ENCODE measurements at places on chromosomes 11 and 22.

- H3K36me3 ChIP-seq: no peaks in the 10 kb centered on the region
- no peak overlapping the region for H3K27ac ChIP-seq
- H3K27me3 ChIP-seq: no peaks in the 10 kb centered on the region
- no peak overlapping the region for H3K4me3 ChIP-seq
- DNase-seq: no peak
- no peaks in the 10 kb centered on the region for H3K4me1 ChIP-seq
These were observed 74.9 kb upstream of the KCNA4 start for GRCh38 chr11:30091737-30092136.

DNA sequence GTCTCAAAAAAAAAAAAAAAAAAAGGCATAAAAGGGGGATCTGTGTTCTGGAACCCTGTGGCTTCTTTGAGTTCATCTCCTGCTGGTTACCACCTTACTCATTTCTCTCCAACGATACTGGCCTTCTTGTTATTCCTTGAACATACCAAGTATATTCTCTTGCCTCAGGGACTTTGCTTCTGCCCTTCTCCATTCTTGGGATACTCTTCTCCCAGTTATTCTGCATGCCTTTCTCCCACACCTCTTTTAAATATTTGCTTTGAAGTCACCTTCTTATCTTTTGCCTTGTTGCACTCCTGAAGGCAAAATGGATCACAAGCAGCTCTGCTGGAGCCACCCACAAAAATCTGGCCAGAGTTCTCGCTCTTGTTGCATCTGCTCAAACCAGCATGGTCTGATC lies 76.0 kb upstream of the RRM1 start:
- H3K4me1 ChIP-seq: no peaks in the 10 kb centered on the region
- no peak for DNase-seq
- H3K27me3 ChIP-seq: no peaks in the 10 kb centered on the region
- no peak overlapping the region for H3K27ac ChIP-seq
- H3K36me3 ChIP-seq: no peaks in the 10 kb centered on the region
- H3K4me3 ChIP-seq: no peak overlapping the region

- DNase-seq: no peak
- no peak overlapping the region for H3K27ac ChIP-seq
- no peaks in the 10 kb centered on the region for H3K4me1 ChIP-seq
- no peaks in the 10 kb centered on the region for H3K36me3 ChIP-seq
- H3K4me3 ChIP-seq: no peak overlapping the region
These were observed 102.4 kb upstream of the FSHB start for GRCh38 chr11:30128269-30128932.

- H3K4me1 ChIP-seq: no peaks in the 10 kb centered on the region
- no peak overlapping the region for H3K4me3 ChIP-seq
- no peaks in the 10 kb centered on the region for H3K36me3 ChIP-seq
- no peak for DNase-seq
- no peaks in the 10 kb centered on the region for H3K27me3 ChIP-seq
These were observed 33.6 kb upstream of the MMP7 start for GRCh38 chr11:102564110-102564509.

- H3K36me3 ChIP-seq: no peaks in the 10 kb centered on the region
- no peak for DNase-seq
- H3K4me3 ChIP-seq: no peak overlapping the region
- peaks cover 10% of the 10 kb centered on the region for H3K4me1 ChIP-seq
- no peaks in the 10 kb centered on the region for H3K27me3 ChIP-seq
These were observed 3.9 kb upstream of the SERGEF start for GRCh38 chr11:18016789-18017188.

DNA sequence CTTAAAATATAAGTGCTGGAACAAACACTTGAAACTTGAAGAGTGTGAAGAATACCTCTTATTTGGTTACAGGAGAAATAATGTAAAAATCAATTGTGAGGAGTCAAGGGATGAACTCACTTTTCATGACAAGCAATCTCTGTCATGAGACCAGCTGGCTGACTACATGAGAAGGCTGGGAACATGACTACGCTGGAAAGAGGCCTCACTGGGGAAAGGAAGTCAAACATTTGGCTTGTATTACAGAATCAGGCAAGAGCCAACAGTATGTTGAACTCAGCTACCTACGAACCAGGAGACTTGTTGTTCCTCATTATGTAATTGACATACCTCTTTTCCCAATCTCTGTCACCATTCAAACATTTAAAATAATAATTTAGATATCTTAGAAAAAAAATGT lies 14.4 kb downstream of the DCDC1 start:
- no peaks in the 10 kb centered on the region for H3K27me3 ChIP-seq
- DNase-seq: no peak
- H3K4me1 ChIP-seq: no peaks in the 10 kb centered on the region
- H3K27ac ChIP-seq: no peak overlapping the region
- no peaks in the 10 kb centered on the region for H3K36me3 ChIP-seq

GRCh38 chr22:42178910-42179519 lies 48.4 kb upstream of the CYP2D6 start:
- no peaks in the 10 kb centered on the region for H3K36me3 ChIP-seq
- no peak for DNase-seq
- H3K27me3 ChIP-seq: no peaks in the 10 kb centered on the region
- peaks cover 41% of the 10 kb centered on the region for H3K4me1 ChIP-seq
- no peak overlapping the region for H3K4me3 ChIP-seq

GRCh38 chr11:66564538-66564937 lies 3.9 kb downstream of the CTSF start:
- H3K27ac ChIP-seq: no peak overlapping the region
- DNase-seq: no peak
- no peak overlapping the region for H3K4me3 ChIP-seq
- H3K36me3 ChIP-seq: no peaks in the 10 kb centered on the region

GRCh38 chr11:115892016-115892415 lies 387.8 kb upstream of the CADM1 start:
- no peaks in the 10 kb centered on the region for H3K27me3 ChIP-seq
- H3K4me3 ChIP-seq: no peak overlapping the region
- no peaks in the 10 kb centered on the region for H3K4me1 ChIP-seq
- no peak overlapping the region for H3K27ac ChIP-seq
- no peaks in the 10 kb centered on the region for H3K36me3 ChIP-seq

DNA sequence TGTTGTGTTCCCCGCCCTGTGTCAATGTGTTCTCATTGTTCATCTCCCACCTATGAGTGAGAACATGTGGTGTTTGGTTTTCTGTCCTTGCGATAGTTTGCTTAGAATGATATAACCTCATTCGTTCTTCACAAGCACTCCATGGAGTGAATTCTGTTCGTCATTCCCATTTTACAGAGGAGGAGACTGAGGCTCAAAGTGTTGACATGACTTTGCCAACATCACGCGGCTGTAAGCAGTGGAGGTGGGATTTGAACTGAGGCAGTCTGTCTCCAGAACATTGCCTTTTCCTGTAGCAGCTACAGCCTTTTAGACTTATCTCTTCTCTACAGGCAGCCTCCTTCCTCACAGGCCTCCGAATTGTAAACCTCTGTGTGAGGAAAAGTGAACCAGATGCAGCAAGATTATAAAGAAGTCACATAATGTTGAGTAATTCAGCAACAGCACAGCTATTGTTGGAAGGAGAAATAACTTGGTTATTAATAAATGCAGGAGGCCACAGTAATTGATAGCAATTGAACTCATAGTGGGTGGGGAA lies 74.6 kb downstream of the MYO18B start:
- no peaks in the 10 kb centered on the region for H3K4me1 ChIP-seq
- peaks cover 3% of the 10 kb centered on the region for H3K27me3 ChIP-seq
- no peak overlapping the region for H3K27ac ChIP-seq

DNA sequence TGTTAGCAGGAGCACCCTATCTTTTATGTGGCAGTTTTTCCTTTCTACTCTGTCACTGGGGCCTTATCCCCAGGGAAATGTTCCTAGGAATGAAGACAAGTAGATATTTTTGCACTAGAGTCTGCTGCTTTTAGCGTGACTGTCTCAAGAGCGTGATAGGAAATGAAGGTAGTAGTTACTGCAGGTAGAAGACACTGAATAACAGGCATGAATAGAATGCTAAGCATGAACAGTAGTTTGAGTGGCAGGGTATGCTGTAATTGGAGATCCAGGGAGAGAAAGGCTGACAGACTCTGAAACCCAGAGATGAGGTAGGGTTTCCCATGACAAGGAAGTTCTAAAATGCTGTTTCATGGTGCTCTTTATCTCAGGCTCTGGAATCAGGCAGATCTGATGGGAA lies 475.1 kb downstream of the NELL1 start:
- H3K27ac ChIP-seq: no peak overlapping the region
- no peaks in the 10 kb centered on the region for H3K4me1 ChIP-seq
- no peaks in the 10 kb centered on the region for H3K36me3 ChIP-seq
- H3K27me3 ChIP-seq: no peaks in the 10 kb centered on the region
- DNase-seq: no peak

- H3K27ac ChIP-seq: no peak overlapping the region
- no peaks in the 10 kb centered on the region for H3K4me1 ChIP-seq
- H3K4me3 ChIP-seq: no peak overlapping the region
- no peaks in the 10 kb centered on the region for H3K36me3 ChIP-seq
These were observed 327.7 kb downstream of the TENM4 start for GRCh38 chr11:79113054-79113690.

GRCh38 chr11:65855927-65856363 lies 2.0 kb downstream of the CFL1 start:
- H3K4me3 ChIP-seq: no peak overlapping the region
- H3K27me3 ChIP-seq: no peaks in the 10 kb centered on the region
- H3K36me3 ChIP-seq: peaks cover 28% of the 10 kb centered on the region
- DNase-seq: no peak

- DNase-seq: peak; percentile 82
- no peaks in the 10 kb centered on the region for H3K4me1 ChIP-seq
- H3K4me3 ChIP-seq: no peak overlapping the region
- H3K27me3 ChIP-seq: peaks cover 30% of the 10 kb centered on the region
- H3K36me3 ChIP-seq: no peaks in the 10 kb centered on the region
- no peak overlapping the region for H3K27ac ChIP-seq
These were observed 9.7 kb upstream of the NEFH start for GRCh38 chr22:29470159-29470855.

- no peaks in the 10 kb centered on the region for H3K27me3 ChIP-seq
- no peak overlapping the region for H3K4me3 ChIP-seq
- peaks cover 44% of the 10 kb centered on the region for H3K4me1 ChIP-seq
- no peak overlapping the region for H3K27ac ChIP-seq
- DNase-seq: no peak
These were observed 8.1 kb upstream of the MYH9 start for GRCh38 chr22:36395915-36396314.

GRCh38 chr11:33292311-33292710 lies 35.1 kb downstream of the HIPK3 start:
- DNase-seq: no peak
- H3K4me3 ChIP-seq: no peak overlapping the region
- H3K36me3 ChIP-seq: no peaks in the 10 kb centered on the region
- H3K4me1 ChIP-seq: peaks cover 39% of the 10 kb centered on the region
- no peaks in the 10 kb centered on the region for H3K27me3 ChIP-seq

DNA sequence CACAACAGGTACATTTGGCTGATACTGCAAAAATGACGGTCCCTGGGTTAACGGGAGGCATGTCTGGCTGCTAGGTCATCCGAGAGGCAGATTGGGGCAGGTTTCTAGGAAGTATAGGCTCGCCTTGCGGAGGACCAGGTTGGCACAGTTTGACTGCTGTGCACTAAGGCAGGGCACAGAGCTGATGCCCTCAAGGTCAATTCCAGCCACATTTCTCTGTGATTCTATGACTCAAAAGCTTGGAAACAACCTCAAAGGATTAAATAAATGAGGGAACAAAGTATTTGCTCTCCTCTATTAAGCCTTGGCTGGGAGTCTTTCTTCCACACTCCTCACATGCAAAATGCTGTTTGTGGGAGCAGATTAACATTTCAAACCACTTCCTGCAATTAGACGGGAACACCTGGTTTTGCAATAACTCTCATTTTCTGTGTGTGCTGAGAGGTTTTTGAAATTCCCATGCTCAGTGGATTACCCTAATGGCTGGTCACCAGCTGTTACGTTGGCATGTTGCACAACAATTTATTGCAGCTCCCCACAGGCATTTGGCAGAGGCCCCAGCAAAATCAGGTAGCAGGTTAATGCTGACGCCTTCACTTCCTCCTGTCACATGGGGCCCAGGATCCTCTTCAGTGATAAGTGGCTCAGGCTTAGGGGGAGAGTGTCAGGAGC lies 61.0 kb upstream of the PLET1 start:
- H3K27me3 ChIP-seq: no peaks in the 10 kb centered on the region
- no peaks in the 10 kb centered on the region for H3K36me3 ChIP-seq
- DNase-seq: peak; percentile 84

GRCh38 chr22:25159028-25159427 lies 40.6 kb upstream of the CRYBB3 start:
- H3K27me3 ChIP-seq: no peaks in the 10 kb centered on the region
- peaks cover 12% of the 10 kb centered on the region for H3K4me1 ChIP-seq
- H3K36me3 ChIP-seq: no peaks in the 10 kb centered on the region
- H3K27ac ChIP-seq: no peak overlapping the region

DNA sequence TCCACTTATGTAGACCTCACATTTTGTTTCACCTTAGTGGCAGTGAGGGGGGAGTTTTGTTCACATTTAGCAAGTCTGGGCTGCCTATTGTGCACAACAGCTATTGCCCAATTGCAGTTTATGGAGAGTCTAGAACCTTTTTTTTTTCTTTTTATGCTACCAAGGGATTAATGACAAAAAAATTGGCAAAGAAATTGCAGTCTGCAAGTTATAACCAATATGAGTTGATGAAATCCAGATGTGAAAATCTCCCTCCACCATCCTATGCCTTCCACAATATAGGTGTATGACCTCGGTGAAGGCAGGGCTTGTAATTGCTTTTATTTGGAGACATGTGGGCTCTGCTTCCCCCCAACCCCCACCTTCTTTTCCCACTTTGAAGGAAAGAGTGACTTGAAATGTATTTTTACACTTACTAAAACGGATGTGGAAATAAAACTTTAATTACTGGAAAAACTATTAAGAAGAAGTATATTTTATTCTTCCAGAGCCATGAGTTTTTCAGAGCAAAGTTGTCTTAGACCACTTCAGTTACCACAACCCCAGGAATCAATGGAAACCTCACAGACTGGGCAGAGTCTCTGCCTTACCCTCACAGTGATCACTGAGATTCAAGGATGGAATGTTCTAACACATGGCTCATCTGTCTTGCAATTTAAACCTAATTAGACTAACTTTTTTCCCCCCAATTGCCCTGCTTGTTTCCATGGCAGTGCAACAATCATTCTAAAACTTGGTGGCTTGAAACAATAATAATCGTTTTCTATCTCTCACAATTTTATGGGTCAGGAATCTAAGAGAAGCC lies 120.8 kb upstream of the SLC5A12 start:
- H3K4me3 ChIP-seq: no peak overlapping the region
- H3K36me3 ChIP-seq: no peaks in the 10 kb centered on the region
- DNase-seq: no peak

- H3K4me3 ChIP-seq: no peak overlapping the region
- peaks cover 20% of the 10 kb centered on the region for H3K27me3 ChIP-seq
- H3K36me3 ChIP-seq: no peaks in the 10 kb centered on the region
- no peak for DNase-seq
- no peak overlapping the region for H3K27ac ChIP-seq
- peaks cover 3% of the 10 kb centered on the region for H3K4me1 ChIP-seq
These were observed 2.2 kb upstream of the PNPLA3 start for GRCh38 chr22:43921370-43921769.

- no peak overlapping the region for H3K27ac ChIP-seq
- peaks cover 25% of the 10 kb centered on the region for H3K4me1 ChIP-seq
- H3K36me3 ChIP-seq: no peaks in the 10 kb centered on the region
- H3K27me3 ChIP-seq: no peaks in the 10 kb centered on the region
These were observed 12.0 kb downstream of the BRD1 start for GRCh38 chr22:49815641-49816091.

All from transverse colon (tissue), 4 donors.